Ovary (tissue), 10 donors: ENCODE measurements at places on chromosomes 7 and 10.

GRCh38 chr7:70114806-70115205, 516.5 kb downstream of the AUTS2 start:
- H3K4me3 ChIP-seq, result no peak overlapping the region
- no peaks in the 10 kb centered on the region for H3K36me3 ChIP-seq
- H3K27ac ChIP-seq, result no peak overlapping the region
- no peaks in the 10 kb centered on the region for H3K4me1 ChIP-seq

GRCh38 chr7:43631559-43631958, 48.7 kb downstream of the STK17A start:
- no peak overlapping the region for H3K27ac ChIP-seq
- no peaks in the 10 kb centered on the region for H3K27me3 ChIP-seq
- H3K4me3 ChIP-seq, result no peak overlapping the region

DNA sequence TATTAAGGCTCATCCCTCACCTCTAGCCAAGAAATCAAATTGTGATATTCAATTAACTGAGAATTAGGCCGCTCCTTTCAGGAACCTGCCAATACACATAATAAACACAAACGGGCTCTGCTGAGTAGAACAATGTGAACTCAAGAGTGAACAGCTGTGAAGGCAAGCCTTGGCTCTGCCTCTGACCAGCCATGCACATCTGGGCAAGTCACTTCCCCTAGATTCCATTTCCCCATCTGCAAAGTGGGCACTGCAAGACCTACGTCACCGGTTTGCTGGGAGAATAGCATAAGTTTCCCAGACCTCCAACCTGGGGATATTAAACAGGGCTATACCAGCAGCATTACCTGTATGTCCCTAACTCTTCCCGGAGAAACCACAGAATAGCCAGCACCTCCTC, 355.2 kb downstream of the TNS3 start:
- H3K4me3 ChIP-seq, result no peak overlapping the region
- no peaks in the 10 kb centered on the region for H3K36me3 ChIP-seq
- H3K4me1 ChIP-seq, result no peaks in the 10 kb centered on the region

GRCh38 chr7:91193141-91193540, 71.1 kb upstream of the FZD1 start:
- H3K4me1 ChIP-seq, result peaks cover 5% of the 10 kb centered on the region
- no peaks in the 10 kb centered on the region for H3K36me3 ChIP-seq
- no peaks in the 10 kb centered on the region for H3K27me3 ChIP-seq
- H3K4me3 ChIP-seq, result no peak overlapping the region
- no peak overlapping the region for H3K27ac ChIP-seq

GRCh38 chr7:128189231-128189930, 51.7 kb upstream of the LEP start:
- H3K4me3 ChIP-seq, result no peak overlapping the region
- DNase-seq, result no peak
- no peaks in the 10 kb centered on the region for H3K27me3 ChIP-seq
- H3K4me1 ChIP-seq, result no peaks in the 10 kb centered on the region

- no peak for DNase-seq
- H3K36me3 ChIP-seq, result no peaks in the 10 kb centered on the region
- H3K27me3 ChIP-seq, result no peaks in the 10 kb centered on the region
- H3K27ac ChIP-seq, result peak overlapping the region; percentile 34
- H3K4me1 ChIP-seq, result peaks cover 17% of the 10 kb centered on the region
- no peak overlapping the region for H3K4me3 ChIP-seq
Measured at GRCh38 chr7:134932707-134933370, 53.5 kb upstream of the AGBL3 start.

GRCh38 chr7:47549916-47550315, 32.0 kb downstream of the TNS3 start:
- no peaks in the 10 kb centered on the region for H3K36me3 ChIP-seq
- no peaks in the 10 kb centered on the region for H3K27me3 ChIP-seq
- no peak overlapping the region for H3K27ac ChIP-seq
- no peak for DNase-seq
- no peak overlapping the region for H3K4me3 ChIP-seq
